ENCODE measurements at places on chromosomes 13 and 19.

- DNase-seq = no peak
Measured at GRCh38 chr19:4977299-4978174, 8.6 kb downstream of the KDM4B start.

- no peak for DNase-seq
Measured at GRCh38 chr13:94914895-94915294, 202.6 kb upstream of the SOX21 start.

DNA sequence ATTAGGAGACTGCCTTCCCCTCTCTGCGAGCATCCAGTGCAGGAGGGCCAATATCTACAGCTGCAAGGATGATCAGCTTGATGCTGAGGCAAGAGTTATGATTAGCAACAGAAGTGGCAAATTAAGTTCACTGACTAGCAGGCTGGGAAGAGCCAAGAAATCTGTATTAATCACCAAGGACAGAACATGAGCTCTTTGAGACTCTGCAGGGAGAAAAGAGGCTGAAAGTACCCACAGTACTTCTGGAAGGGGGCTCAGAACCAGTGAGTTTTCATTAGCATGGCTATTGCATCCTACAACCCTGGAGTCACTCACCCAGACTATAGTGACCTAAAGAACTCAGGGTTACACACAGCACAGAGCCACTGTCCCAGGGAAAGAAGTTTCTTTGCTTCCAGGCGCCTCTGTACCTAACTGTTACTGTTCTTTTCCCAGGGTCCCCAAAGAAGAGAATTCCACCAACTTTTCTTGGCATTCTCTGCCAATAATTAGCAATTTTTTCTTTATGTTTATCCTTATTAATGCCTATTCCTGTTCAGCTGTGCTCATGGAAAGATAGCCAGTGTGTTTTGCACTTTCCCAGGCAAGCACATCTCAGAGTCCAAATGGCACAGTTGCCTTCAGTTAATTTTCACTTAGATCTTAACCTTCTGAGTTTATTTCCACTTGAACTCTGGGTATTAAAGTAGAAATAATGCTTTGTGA is 25.8 kb upstream of the MEDAG start:
- DNase-seq = no peak

GRCh38 chr13:112870051-112870331 is 99.0 kb upstream of the MCF2L start:
- no peak for DNase-seq

- no peak for DNase-seq
Measured at GRCh38 chr19:5166262-5166661, 174.3 kb downstream of the PTPRS start.

- no peak for DNase-seq
Measured at GRCh38 chr13:99331881-99332293, 24.7 kb upstream of the GPR183 start.

- DNase-seq = no peak
Measured at GRCh38 chr13:29688193-29688592, 92.7 kb upstream of the SLC7A1 start.

DNA sequence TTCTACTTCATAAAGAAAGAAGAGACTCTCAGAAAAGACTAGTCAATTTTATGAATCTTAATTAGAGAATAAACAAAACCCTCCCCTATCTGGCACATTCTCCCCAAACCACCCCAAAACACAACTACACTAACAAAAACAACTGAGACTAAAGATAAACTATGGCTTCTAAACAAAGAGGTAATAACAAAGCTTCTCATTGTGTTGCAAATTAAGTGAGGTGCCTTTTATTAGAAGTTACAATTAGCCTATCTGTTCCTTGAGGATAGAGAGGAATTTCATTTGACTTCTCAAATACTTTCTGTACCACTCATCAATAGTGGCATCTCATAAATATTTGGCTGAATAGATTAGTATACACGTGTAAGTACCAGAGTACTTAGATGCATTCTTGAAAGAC is 1196.2 kb downstream of the PCDH9 start:
- no peak for DNase-seq

- no peak for DNase-seq
Measured at GRCh38 chr19:48629599-48630295, 7.4 kb downstream of the DBP start.

GRCh38 chr19:52943884-52944643 is 18.6 kb downstream of the ZNF816 start:
- DNase-seq = no peak

- DNase-seq = no peak
Measured at GRCh38 chr19:341386-342127, 3.0 kb downstream of the MIER2 start.

DNA sequence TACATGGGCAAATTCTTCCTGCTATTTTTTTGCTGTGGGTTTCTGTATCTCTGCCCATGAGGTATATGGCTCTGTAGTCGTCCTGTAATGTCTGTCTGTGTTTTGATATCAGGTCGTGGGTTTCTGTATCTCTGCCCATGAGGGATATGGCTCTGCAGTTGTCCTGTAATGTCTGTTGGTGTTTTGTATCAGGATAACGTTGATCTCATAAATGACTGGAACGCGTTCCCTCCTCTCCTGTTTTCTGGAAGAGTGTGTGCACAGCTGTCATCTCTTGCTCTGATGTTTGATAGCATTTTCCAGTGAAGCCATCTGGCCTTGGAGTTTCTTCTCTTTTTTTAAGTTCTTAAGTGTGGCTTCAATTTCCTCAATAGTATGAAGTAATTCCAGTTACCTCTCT is 57.2 kb downstream of the SOX1 start:
- no peak for DNase-seq

GRCh38 chr13:106101201-106101600 is 434.3 kb downstream of the EFNB2 start:
- no peak for DNase-seq

- no peak for DNase-seq
Measured at GRCh38 chr13:27920677-27921420, 1.0 kb downstream of the PDX1 start.

DNA sequence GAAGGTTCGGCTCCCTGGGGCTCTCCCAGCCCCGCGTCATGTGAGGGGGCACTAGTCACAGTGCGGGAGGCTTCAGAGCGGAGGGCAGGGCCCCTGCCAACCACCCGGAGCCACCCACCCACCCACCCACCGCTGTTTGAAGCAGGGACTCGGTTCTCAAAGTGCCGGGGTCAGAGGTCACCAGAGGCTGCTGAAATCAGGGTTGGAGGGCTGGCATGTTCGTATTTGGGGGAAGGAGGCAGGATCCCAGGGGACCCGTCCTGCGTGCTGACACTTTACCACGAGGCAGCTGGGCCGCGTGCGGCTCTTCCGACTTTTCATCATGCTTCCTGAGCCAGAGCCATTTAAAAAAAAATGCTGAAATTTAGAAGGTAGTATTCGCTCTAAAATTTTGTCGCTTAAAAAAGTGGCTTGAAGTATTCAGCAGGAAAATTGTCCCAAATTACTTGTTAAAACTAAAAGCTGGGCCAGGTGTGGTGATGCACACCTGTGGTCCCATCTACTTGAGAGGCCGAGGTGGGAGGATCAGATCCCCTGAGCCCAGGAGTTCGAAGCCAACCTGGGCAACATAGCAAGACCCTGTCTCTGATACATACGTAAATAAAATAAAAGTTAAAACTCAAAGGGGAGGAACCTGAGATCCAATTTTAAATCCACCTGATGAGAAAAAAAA is 21.2 kb downstream of the ATP11A start:
- no peak for DNase-seq

GRCh38 chr13:23081901-23082300 is 98.9 kb upstream of the SGCG start:
- DNase-seq = no peak

GRCh38 chr13:75217949-75218348 is 264.0 kb downstream of the TBC1D4 start:
- no peak for DNase-seq
